ENCODE measurements at places on chromosomes 2 and 18. TPM values are rescaled to one million over a fixed set of nuclear protein-coding genes. Genes with fewer than 3 reads are reported as not detected.

- DNase-seq = no peak
Observed at GRCh38 chr2:70089220-70089982, 2.1 kb downstream of the PCBP1 start.

DNA sequence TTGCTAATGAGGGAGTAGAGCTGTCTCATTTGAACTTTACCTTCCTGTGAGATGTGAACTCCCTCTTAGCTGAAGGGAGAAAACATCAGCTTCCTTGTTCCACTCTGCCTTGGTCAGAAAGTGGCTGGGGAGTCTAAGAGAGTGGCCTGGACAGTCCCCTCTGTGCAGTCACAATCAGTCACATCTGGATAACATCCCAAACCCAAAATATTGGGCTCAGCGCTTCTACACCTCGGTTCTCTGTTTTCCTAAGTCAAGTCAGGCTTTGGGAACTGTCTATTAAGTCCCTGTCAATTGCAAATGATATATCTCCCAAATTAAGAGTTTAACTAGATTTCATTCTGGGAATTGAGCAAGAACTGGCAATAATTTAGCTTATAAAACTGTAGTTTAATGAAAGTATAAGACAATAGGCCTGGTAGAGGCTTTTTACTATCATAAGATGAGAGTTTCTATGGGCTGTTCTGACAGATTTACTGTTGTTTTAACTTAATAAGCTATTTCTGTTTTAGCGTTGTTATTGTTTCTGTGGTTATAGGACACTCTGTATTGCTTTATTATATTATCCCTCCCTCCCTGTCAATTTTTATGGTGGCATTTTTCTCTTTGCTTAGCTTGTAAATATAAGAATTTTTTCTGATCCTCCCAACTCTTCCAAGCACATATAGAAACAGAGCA is 135.1 kb upstream of the LHCGR start:
- no peak for DNase-seq

GRCh38 chr18:24601585-24601984 is 141.1 kb downstream of the HRH4 start:
- DNase-seq = no peak

- DNase-seq = no peak
Observed at GRCh38 chr2:122805346-122805745, 1049.9 kb downstream of the TSN start.

DNA sequence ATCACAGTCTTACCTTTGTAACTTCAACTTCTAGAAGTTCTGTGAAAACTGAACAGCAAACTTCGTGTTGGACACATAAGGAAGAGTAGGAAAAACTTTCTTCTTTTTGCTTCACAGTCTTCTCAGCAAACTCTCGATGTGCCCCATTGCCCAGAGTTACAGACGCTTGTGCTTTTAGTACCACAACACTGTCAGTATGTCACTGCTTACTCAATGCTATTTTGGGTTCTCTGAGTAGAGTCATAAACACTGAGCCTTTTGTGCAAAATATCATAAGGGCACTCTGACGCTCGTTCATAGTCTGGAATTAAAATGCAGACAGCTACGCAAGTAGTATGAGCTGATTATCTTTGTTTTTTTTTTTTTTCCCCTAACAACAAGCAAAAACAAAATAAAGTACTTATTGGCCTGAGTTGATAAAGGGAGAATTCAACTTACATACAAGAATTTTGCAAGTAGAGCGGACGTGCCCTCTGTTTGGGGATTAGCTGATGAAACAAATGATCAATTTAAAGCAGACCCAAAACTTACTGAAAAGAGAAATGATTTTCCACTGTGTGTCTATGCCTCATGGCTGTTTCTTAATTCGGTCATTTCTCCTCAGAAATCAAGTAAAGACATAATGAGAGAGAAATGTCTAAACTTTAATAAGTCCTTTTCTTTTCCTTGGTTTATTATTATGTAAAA is at the start of gene CDH19:
CDH19 (minus strand) TSS at position 150 of the 687 bp plus-strand sequence. CDS start 31,886 bp downstream, outside the sequence.
- DNase-seq = no peak

DNA sequence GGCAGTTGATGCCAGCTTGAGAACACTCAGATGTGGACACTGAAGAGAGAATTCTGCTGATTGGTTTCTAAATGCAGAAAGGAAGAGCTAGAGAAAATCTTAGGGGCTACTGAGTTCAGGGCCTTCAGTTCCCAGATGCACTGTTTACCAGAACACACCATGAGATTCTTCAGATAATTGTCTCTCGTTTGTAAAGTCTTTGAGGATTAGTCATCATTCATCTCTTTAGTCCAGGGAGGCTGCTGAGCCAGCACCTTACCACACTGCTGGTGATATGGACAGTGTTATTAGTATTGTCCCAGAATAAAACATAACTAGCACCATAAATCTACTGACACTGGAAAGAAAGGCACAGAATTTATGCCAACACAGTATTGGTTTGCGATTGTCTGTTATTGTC is 690.8 kb upstream of the CELF4 start:
- DNase-seq = peak; percentile 18

DNA sequence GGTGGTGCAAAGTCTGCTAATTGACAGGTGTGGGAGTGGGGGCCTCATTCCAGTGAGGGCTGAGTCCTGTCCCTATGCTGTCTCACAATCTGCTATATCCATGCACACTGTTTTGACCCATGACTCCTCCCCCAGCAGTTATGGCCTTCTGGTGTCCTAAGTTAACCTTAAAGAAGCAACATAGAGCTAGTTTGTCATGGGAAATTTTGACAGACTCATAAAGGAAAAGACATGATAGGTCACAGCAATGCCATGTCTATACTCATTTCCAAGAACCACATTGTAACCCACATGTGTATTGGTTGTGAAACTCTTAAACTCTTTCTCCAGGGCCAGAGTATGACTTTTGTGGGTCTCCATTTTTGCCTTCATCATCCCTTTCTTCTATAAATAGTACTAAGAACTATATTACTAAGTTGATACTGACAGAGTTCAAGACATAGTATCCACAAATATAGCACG is 78.2 kb upstream of the SLC1A4 start:
- DNase-seq = no peak

DNA sequence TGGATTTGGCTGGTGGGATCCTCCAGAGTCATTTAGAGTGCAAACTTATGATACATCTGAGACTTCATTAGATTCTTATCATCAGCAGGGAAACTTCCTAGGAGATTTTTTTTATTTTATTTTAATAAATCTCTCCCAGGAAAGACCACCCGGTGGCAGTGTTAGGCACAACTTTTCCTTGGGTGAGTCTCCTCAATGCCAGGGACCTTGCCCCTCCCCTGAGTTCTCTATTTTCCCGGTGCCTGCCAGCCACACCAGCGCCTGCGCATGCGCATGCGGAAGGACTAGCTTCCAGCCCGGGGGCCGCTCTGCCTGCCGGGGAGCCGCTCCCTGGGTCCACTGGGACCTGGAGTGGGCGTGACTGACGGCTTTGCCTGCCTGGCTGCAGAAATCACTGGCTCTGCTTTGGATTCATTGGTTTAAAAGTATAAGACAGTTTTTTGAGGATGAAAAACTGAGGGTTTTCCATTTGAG is 86.6 kb downstream of the TMEM182 start:
- peak; percentile 58 for DNase-seq

Gene STAT4
- 1.1 TPM for total RNA-seq

Gene ALLC
- total RNA-seq = not detected

Gene POTEJ
- total RNA-seq = not detected

Gene UPP2
- not detected for total RNA-seq
